OCI-LY7 (cell line): ENCODE measurements at places on chromosomes 1 and 21. TPM values are rescaled to one million over a fixed set of nuclear protein-coding genes. Genes with fewer than 3 reads are reported as not detected.

GRCh38 chr1:236110137-236110536 lies 32.2 kb upstream of the GPR137B start:
- DNase-seq: no peak

DNA sequence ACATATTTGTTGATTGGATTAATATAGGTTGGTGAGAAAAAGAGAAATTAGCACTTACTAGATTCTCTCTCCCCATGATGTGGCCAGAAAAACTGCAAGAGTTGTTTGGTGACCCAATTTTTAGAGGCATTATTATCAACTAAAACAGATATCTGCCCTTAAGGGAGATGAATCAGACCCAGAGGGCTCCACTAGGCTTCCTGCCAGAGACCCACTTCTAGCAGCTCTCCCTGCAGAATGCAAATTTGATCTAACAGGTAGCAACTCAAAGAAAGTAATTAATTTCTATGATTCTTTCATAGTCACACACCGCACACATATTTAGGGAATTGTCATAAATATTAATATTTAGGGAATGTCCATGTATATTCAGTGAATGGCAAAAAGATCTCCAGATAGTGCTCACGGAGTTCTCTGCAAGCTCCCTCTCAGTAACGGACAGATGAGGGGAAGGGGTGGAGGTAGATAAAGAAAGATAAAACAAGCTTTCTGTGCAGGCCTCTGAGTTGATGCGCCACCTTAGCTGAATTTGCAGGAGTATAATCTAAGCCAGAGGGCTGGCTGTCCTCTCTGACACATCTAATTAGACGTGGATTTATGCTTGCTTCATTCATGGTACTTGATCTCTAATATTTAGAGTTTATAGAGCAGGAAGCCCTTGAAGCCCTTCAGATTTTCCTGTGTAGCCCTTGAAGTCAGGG lies 84.1 kb upstream of the CCDC190 start:
- no peak for DNase-seq

CLCA1 gene
- not detected in 2 replicates for total RNA-seq

DYNLT5 gene
- 0.30 TPM in 1 of 2 replicates, not detected in the other for total RNA-seq

SPRR2G gene
- not detected in 2 replicates for total RNA-seq
